ENCODE measurements at places on chromosomes 4 and X.

GRCh38 chrX:46588263-46588662 lies 14.7 kb downstream of the CHST7 start:
- DNase-seq, result no peak

- no peak for DNase-seq
These were observed 57.8 kb downstream of the FRMPD3 start for GRCh38 chrX:107507093-107507743.

- no peak for DNase-seq
These were observed 905.9 kb downstream of the CENPC start for GRCh38 chr4:66639361-66639760.

- DNase-seq, result no peak
These were observed 63.7 kb downstream of the FAM13A start for GRCh38 chr4:88993246-88993645.

GRCh38 chrX:107135049-107135964 lies 16.7 kb upstream of the RBM41 start:
- DNase-seq, result no peak

- DNase-seq, result no peak
These were observed 18.1 kb upstream of the APBB2 start for GRCh38 chr4:41232406-41232805.

- DNase-seq, result no peak
These were observed 472.4 kb downstream of the ZNF674 start for GRCh38 chrX:46072791-46073190.

GRCh38 chr4:45007508-45007907 lies 281.2 kb upstream of the GNPDA2 start:
- no peak for DNase-seq

DNA sequence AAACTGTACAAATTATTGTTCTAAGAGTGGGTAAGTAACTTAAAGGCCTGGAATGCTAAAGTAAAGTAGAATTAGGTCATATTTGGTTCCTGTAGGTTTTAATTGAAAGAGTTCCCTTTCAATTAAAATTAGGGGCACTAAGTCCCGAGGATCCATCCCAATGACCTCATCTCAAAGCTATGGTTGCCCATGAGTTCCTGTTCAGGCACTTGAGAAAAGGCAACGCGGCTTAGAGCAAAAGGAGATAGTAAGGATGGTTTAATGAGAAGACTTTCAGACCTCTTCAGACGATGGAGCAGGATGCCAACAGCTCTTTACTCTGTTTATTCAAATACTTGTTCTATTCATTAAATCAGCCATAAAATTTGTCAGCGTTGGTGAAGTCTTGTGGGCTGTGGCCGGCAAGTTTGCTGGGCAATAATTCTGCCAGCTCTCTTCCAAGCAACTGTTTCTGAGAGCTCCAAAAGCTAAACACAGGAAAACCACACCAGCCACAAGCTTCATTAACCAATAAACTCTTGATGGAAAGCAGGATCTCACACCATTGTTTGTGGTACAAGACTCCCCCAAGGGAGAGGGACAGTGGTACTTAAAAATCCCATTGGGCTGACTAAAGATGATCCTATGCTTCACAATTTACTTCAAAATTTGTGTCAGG lies 167.4 kb downstream of the COL4A6 start:
- DNase-seq, result no peak

DNA sequence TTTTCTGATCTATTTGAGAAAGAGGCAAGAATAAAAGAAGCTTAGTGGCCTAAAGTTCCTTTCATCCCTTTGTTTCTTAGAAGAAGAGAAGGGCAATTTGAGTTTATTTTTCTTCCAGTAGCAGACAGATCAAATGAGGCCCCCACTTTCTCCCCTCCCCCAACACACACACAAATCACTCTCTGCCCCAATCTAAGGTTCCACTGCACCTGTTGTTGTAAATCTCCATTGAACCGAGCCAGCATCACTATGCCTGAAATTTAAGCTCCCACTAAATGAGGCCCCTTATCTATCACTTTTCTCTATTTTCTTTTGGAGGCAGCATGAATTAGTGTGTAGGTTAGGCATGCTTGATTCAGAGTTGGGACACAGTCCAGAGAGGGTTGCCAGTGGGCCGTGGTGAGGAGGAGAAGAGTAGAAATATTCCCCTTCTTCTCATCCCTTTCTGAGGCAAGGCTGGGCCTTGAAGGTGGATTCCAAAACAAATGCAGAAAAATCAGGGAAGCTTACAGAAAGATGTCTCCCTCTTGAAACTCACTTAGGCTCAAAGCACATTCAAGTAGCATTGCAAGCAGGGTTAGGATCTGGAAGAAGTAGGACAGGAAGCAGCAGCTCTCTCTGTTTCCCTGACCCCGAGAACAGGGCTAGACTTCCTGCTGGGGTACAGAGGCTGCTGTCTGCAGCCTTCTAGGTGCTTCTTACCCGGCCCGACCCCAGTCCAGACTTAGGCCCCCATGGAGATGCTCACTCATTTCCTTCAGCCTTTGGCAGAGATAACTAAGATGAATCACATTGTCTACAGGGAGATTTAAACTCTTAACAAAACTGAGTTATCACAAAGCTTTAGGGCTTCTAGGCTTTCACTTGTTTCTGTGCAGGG lies 70.7 kb downstream of the RASL11B start:
- no peak for DNase-seq

GRCh38 chrX:39802908-39803307 lies 294.9 kb downstream of the BCOR start:
- DNase-seq, result no peak

GRCh38 chrX:7889135-7889534 lies 38.1 kb downstream of the PNPLA4 start:
- no peak for DNase-seq

- DNase-seq, result peak; percentile 73
These were observed 78.6 kb downstream of the CAMK2D start for GRCh38 chr4:113682730-113683537.

GRCh38 chrX:13650318-13650717 lies 2.6 kb upstream of the TCEANC start:
- no peak for DNase-seq

DNA sequence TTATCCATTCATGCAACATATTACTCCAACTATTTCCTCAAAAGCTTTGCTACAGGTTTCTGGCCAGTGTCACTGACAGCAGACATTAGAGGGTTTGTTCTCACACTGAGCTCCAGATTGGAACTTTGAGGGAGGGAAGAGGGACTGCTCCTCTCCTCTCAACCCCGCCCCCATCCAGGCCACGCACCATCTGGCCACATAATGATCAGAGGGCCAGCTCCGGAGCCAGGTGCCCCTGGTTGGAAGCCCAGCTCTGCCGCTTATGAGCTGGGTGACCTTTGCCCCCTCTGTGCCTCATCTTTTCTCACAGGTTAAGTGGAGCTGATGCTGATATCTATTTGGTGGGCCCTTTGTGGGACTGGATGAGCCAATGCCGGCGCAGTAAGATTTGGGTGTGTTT lies 55.8 kb downstream of the C4orf50 start:
- DNase-seq, result no peak

GRCh38 chr4:23060776-23061175 lies 368.0 kb downstream of the GBA3 start:
- no peak for DNase-seq

GRCh38 chrX:16140448-16140847 lies 17.1 kb downstream of the GRPR start:
- no peak for DNase-seq
